ENCODE measurements at places on chromosomes 12 and 14. TPM values are rescaled to one million over a fixed set of nuclear protein-coding genes. Genes with fewer than 3 reads are reported as not detected.

- H3K4me1 ChIP-seq, result peaks cover 4% of the 10 kb centered on the region
- H3K27ac ChIP-seq, result no peak overlapping the region
- DNase-seq, result no peak
Observed at GRCh38 chr12:26246483-26247164, 51.3 kb downstream of the SSPN start.

DNA sequence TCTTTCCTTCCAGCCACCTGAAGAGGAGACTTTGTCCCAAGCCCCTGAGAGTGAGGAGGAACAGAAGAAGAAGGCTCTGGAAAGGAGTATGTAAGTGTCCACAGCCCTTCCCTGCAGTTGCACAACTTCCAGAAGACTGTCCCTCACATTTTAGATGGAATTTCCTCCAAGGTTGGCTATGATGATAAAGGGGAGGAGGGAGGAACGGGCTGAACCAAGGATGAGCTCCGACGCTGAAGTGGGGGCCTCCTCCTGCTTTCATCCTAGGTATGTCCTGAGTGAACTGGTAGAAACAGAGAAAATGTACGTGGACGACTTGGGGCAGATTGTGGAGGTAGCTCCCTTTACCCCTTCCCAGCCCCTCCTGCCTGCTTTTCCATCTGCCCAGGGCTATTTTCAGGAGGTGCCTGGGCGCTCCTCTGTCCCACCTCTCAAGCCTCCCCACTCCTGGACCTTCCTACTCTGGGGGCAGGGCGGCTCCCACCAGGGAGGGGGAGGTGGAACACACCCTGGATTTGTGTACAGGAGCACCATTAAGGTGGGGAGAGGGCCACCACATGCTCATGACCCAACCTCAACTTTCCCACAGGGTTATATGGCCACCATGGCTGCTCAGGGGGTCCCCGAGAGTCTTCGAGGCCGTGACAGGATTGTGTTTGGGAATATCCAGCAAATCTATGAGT is 2.3 kb downstream of the ARHGEF25 start:
- H3K4me3 ChIP-seq, result peak overlapping the region; percentile 83
- peak overlapping the region; percentile 92 for H3K27ac ChIP-seq
- DNase-seq, result no peak

GRCh38 chr12:123131879-123132402 is 18.9 kb downstream of the PITPNM2 start:
- H3K36me3 ChIP-seq, result no peaks in the 10 kb centered on the region
- H3K27ac ChIP-seq, result no peak overlapping the region
- no peak for DNase-seq
- H3K27me3 ChIP-seq, result peaks cover 2% of the 10 kb centered on the region

- H3K4me3 ChIP-seq, result no peak overlapping the region
- H3K27ac ChIP-seq, result no peak overlapping the region
- H3K4me1 ChIP-seq, result peaks cover 7% of the 10 kb centered on the region
- H3K27me3 ChIP-seq, result peaks cover 2% of the 10 kb centered on the region
- DNase-seq, result no peak
Observed at GRCh38 chr12:117013726-117014125, 85.5 kb downstream of the TESC start.

- no peak for DNase-seq
- peaks cover 10% of the 10 kb centered on the region for H3K4me1 ChIP-seq
- peaks cover 5% of the 10 kb centered on the region for H3K27me3 ChIP-seq
Observed at GRCh38 chr14:76884853-76885276, 58.7 kb downstream of the LRRC74A start.

Gene WNT1
- not detected for total RNA-seq

DNA sequence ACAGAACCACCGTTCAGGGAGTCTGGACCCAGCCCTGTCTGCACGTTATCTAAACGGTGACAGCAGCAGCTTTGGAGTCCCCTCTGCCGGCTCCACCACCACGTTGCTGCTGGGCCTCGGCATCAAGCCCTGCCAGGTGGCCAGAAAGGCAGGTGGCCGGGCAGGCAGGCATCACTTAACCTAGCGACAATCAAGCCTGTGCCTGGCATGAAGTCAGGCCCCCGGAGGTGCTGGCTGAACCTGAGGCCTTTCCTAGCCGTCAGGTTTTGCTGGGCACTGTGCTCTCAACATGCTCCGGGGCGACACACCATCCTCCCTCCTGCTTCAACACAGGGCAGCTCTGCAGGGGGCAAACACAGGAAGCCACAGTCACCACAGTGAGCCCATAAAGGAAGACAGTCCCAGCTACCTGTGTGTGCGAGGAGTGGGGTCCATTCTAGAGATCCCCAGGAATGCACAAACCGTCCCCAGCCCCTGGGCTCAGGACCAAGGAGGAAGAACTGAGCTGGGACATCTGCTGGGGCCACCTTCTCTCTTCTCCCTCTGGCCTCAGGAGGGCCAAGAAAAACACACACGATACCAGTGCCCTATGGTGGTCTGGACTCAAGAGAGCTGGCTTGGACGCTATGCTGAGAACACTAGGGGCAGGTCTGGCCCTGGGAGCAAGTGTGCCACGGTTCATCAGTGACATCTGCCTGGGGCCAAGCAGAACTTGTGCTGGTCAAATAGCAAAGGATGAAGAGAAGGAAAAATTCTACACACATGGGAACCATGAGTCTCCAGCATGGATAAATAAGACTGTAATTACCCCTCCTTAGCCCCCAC is 44.7 kb downstream of the CCDC88C start:
- DNase-seq, result no peak
- peak overlapping the region; percentile 66 for H3K4me3 ChIP-seq
- H3K27ac ChIP-seq, result peak overlapping the region; percentile 96
- H3K27me3 ChIP-seq, result peaks cover 37% of the 10 kb centered on the region

DNA sequence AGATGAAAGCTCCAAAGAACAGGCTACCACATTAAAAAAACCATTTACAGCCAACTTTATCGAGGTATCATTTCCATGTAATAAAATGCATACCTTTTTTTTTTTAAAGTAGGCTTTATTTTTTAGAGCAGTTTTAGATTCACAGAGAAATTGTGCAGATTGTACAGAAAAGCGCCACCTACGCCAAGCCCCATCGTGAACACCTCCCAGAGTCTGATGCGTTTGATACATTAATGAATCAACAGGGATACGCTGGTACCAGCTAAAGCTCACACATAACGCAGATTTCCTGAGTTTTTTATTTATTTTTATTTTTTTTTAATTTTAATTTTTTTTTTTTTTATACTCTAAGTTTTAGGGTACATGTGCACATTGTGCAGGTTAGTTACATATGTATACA is 129.9 kb downstream of the KIF26A start:
- peaks cover 6% of the 10 kb centered on the region for H3K36me3 ChIP-seq
- H3K27me3 ChIP-seq, result peaks cover 10% of the 10 kb centered on the region
- H3K4me1 ChIP-seq, result peaks cover 10% of the 10 kb centered on the region

Gene KLRC1
- not detected for total RNA-seq

DNA sequence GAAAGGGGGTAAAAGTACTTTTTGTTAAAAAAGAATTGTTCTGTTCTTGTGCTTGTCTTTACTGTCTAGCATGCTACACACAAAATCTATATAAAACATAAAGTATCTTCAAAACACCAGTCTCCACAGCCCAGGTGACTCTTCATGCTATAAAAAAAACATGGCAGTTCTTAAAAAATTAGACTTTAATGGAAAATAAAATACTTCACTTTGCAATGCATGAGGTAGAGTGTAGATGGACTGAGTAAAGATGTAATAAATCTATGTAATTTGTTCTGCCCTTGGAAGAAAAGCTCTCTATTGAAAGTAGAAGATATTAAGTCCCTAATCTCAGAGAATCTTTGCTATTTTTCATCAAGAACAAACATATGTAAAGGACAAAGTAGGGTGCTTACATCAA is 425.4 kb downstream of the NOVA1 start:
- H3K4me1 ChIP-seq, result peaks cover 6% of the 10 kb centered on the region
- no peak overlapping the region for H3K4me3 ChIP-seq
- no peak overlapping the region for H3K27ac ChIP-seq
- DNase-seq, result no peak
- H3K36me3 ChIP-seq, result no peaks in the 10 kb centered on the region
- H3K27me3 ChIP-seq, result peaks cover 2% of the 10 kb centered on the region

Gene DNAJC22
- total RNA-seq, result 4.5 TPM

GRCh38 chr12:119461636-119462214 is 127.2 kb downstream of the CCDC60 start:
- no peak for DNase-seq
- H3K27ac ChIP-seq, result peak overlapping the region; percentile 56
- peaks cover 10% of the 10 kb centered on the region for H3K4me1 ChIP-seq
- H3K36me3 ChIP-seq, result peaks cover 9% of the 10 kb centered on the region
- peaks cover 5% of the 10 kb centered on the region for H3K27me3 ChIP-seq

DNA sequence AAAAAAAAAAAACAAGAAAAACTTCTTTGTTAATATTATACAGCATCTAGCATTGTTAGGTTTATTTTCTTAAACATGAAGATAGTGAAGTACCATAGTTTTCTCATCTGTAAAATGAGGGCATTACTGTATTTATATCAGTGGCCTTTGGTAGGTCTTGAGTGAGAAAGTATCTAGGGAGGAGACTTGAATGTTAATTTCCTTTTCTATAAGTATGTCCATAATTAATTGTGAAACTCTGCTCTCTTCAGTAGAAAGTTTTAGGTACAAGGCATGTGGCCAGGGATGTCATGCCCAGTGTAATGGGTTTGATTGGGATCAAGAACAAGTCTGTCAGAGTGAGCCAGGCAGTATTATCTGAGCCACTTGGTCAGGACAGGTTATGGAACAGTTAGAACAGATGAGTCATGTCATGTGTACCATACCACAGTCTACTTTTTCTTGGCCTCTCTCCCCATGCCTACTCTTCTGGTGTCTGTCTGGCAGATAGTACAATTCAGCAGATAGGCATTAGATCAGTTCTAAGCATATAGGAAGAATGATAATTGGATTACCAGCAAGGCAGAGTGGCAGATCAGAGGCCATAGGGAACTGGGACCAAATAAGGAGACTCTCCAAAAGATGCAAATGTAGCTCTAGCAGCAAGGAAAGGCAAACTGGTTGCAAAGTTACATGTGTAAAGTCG is 30.4 kb downstream of the FBXO34 start:
- peaks cover 4% of the 10 kb centered on the region for H3K36me3 ChIP-seq
- H3K27ac ChIP-seq, result no peak overlapping the region

DNA sequence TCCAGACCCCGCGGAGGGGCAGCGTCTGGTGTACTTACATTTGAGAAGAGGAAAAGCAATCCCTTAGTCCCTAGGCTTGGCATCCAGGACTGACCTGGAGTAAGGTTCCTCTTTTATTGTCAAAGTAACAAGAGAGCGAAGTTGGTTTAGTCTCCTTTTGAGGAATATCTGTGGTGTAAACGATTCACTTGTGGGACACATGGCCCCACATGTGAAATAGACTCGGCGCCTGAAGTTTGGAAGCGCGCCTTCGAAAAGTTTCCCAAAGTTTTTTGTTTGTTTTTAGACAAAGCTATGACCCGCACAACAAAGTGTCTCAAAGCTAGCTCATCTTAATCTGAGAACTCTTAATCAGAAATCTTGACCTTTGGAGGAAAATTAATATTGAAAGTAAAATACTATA is 744 bp downstream of the STYX start:
- no peak for DNase-seq
- H3K27ac ChIP-seq, result no peak overlapping the region
- H3K36me3 ChIP-seq, result no peaks in the 10 kb centered on the region
- no peaks in the 10 kb centered on the region for H3K27me3 ChIP-seq

Gene KCTD10
- 95.2 TPM for total RNA-seq

DNA sequence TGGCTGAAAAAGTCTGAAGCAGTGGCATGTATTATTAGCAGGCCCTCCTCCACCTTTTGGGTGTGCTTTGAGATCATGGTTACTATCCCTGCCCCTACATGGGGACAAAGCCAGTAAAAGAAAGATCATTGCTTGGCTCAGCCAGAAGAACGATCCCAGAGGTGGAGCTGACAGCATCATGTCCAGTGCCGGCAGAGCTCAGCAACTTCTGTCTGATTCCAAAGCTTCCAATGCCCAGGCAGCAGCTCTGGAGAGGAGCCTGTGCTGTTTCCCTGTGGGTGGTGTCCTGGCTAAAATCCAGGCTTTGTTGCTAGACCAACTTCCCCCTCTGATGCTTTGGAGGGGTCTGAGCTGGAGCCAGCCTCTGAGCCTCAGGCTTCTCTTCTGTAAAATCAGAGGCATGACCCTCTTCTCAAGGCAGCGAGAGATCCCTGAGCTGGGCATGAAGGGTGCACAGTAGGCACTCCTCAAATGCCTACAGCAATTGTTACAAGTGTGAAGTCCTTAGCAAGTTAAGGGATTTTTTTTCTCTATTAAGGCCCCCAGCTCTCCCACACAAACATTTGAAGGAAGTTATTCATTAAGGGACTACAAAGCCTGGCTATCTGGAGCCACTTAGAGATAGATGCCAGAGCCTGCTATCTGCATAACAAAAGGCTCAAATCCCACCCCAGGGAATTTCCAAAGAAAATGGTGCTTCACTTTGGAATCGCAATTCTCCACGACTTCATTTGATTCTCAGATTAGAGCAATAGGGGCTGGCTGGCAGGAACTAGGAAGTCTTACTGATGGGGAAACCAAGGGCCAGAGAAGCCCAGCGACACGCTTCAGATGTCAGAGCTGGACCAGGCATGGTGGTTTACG is 10.9 kb upstream of the GSC start:
- H3K4me1 ChIP-seq, result peaks cover under 1% of the 10 kb centered on the region
- peaks cover 4% of the 10 kb centered on the region for H3K27me3 ChIP-seq
- no peak for DNase-seq
- no peak overlapping the region for H3K27ac ChIP-seq

Gene GPRC5A
- total RNA-seq, result not detected

DNA sequence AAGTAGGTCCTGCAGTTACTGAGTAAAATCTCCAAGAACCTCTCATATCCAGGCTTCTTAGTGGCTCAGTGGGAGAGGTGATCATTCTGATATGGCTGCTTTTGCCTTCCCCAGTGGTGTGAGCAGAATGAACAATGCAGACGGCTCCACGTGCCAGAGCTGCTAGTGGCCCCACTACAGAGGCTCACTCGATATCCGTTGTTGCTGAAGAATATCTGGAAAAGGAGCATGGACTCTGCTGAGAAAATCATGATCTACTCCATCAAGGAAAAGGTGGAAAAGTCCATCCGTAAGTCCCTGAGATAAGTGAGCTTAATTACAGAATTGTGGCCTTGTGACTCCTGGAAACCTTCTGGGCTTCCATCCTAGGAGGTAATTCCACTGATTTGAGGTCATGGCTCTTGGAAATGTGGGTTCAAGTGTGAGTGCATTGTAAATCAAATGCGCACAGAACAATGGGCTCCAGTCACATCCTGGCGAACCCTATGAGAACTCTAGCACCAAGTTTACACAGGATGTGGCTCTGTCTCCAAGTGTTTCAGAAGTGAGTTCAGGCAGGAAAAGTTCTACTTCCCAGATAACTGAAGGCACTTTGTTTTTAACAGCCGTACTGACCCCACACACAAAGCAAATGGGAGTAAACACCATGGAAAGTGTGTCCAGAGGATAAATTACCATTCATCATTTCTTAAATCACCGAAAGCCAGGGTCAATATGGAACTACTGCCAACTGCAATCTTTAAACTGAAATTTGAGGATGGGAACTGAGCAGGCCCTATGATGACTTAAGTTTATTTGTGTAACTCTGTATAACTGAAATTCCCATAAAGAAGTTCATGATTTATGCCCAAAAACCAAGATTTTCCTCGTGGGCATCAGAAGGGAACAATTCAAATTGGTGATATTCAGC is 51.4 kb downstream of the PLEKHG7 start:
- no peak for DNase-seq
- H3K4me3 ChIP-seq, result no peak overlapping the region
- no peak overlapping the region for H3K27ac ChIP-seq
- no peaks in the 10 kb centered on the region for H3K4me1 ChIP-seq

GRCh38 chr14:73753887-73754795 is 40.0 kb upstream of the PNMA1 start:
- peaks cover 27% of the 10 kb centered on the region for H3K4me1 ChIP-seq
- H3K36me3 ChIP-seq, result no peaks in the 10 kb centered on the region
- peak overlapping the region; percentile 55 for H3K27ac ChIP-seq
- no peak for DNase-seq
- H3K4me3 ChIP-seq, result peak overlapping the region; percentile 46
